ENCODE measurements at places on chromosomes 3 and 15. TPM values are rescaled to one million over a fixed set of nuclear protein-coding genes. Genes with fewer than 3 reads are reported as not detected.

Gene CHRNA5
- 0.25 TPM for polyA plus RNA-seq

Gene CPLX3
- polyA plus RNA-seq, result 0.05 TPM

Gene CLDN11
- 0.36 TPM for polyA plus RNA-seq

Gene RASGRP1
- polyA plus RNA-seq, result 0.50 TPM

Gene CCR9
- 0.25 TPM for polyA plus RNA-seq

Gene ALG3
- polyA plus RNA-seq, result 12.5 TPM

Gene C3orf70
- 6.7 TPM for polyA plus RNA-seq

Gene CD80
- polyA plus RNA-seq, result not detected

Gene CHRD
- polyA plus RNA-seq, result 0.38 TPM

Gene GOLGA6A
- not detected for polyA plus RNA-seq

Gene TUBGCP5
- 13.5 TPM for polyA plus RNA-seq

Gene DNAH12
- polyA plus RNA-seq, result not detected

Gene SEC11A
- polyA plus RNA-seq, result 327 TPM

Gene RNU5B-1
- polyA plus RNA-seq, result not detected

Gene GUCA1C
- polyA plus RNA-seq, result not detected

Gene MRPS11
- 29.3 TPM for polyA plus RNA-seq

Gene RBM6
- polyA plus RNA-seq, result 271 TPM

Gene NEDD4
- 7.6 TPM for polyA plus RNA-seq

Gene P3H2
- 6.1 TPM for polyA plus RNA-seq

Gene RTP4
- polyA plus RNA-seq, result 1.1 TPM

Gene GOLGA6B
- not detected for polyA plus RNA-seq

Gene RTP2
- not detected for polyA plus RNA-seq

Gene FGF7
- polyA plus RNA-seq, result 3.9 TPM

Gene NDN
- 16.7 TPM for polyA plus RNA-seq

Gene PTX3
- polyA plus RNA-seq, result 3.1 TPM

Gene PDIA5
- polyA plus RNA-seq, result 22.3 TPM

Gene PEX11A
- polyA plus RNA-seq, result 10.4 TPM

Gene QRICH1
- polyA plus RNA-seq, result 66.9 TPM

Gene B4GALT4
- 16.3 TPM for polyA plus RNA-seq

Gene ZNF385D
- polyA plus RNA-seq, result 13.9 TPM

Gene SLC51B
- not detected for polyA plus RNA-seq

Gene CLDN16
- not detected for polyA plus RNA-seq

Gene PLCH1
- not detected for polyA plus RNA-seq

Gene CD47
- polyA plus RNA-seq, result 38.8 TPM

Gene GPR15
- not detected for polyA plus RNA-seq

Gene MNS1
- 3.1 TPM for polyA plus RNA-seq

Gene DNAJA4
- 17.0 TPM for polyA plus RNA-seq

Gene PLXNB1
- 26.3 TPM for polyA plus RNA-seq

Gene AADAC
- 11.5 TPM for polyA plus RNA-seq

Gene HESX1
- polyA plus RNA-seq, result 0.95 TPM

Gene SERPINI1
- polyA plus RNA-seq, result 11.9 TPM

Gene ARF4
- polyA plus RNA-seq, result 174 TPM
